ENCODE measurements at places on chromosomes 3 and 15. TPM values are rescaled to one million over a fixed set of nuclear protein-coding genes. Genes with fewer than 3 reads are reported as not detected.

The LRRC31 gene
- total RNA-seq = 0.04 TPM

The LTF gene
- not detected for total RNA-seq

DNA sequence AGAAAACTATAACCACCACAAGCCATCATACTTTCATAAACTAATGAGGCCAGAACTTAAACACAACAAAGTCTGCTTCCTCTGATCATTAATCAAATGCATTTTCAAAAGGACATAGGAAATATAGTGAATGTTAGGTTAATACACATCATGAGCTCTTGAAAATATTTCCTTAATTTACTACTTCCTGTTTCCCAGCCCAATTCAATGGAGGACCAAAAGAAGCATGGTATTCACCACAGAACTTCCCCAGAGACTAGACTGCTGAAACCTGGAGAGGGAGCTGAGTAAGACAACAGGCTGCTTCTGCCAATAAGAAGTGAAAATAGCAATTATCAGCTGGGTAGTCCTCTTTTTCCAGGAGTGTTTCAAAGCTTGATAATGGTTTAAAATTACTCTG, 250.3 kb downstream of the ULK4 start:
- DNase-seq = no peak

DNA sequence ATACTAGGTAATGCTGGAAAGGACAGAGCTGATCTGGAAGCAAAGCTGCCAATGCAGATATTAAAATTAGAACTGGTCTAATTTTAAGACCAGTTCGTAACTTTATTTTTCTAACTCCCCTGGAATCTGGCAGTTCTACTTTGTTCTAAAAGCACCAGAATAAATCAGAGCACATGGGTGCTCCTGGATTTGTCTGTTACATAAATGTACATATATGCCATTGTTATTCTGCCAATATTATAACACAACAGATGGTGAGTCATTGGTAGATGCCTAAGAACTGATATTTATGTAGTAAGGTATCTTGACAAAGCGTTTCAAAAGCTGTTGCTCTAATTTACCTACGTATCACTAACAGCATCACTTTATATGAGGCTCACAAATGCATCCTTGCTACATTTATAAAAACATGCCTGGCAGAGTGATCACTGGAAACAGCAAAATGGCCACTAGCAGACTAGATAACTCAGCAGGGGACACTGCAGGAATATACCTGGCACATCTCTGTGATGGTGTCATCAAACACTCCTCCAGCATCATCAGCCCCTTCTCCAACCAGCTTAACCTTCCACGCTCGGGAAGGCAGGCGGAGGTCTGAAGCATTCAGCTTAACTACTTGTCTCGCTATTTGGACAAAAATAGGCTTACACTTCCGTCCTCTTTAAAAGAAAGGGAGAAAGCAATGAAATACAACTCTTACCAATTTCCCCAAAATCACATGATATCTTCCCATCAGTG, 26.2 kb downstream of the FBXL22 start:
- no peak for DNase-seq

- no peak for DNase-seq
Measured at GRCh38 chr3:157152930-157153329, 7.0 kb downstream of the CCNL1 start.

GRCh38 chr15:49888323-49888693, 230.7 kb downstream of the ATP8B4 start:
- DNase-seq = no peak

DNA sequence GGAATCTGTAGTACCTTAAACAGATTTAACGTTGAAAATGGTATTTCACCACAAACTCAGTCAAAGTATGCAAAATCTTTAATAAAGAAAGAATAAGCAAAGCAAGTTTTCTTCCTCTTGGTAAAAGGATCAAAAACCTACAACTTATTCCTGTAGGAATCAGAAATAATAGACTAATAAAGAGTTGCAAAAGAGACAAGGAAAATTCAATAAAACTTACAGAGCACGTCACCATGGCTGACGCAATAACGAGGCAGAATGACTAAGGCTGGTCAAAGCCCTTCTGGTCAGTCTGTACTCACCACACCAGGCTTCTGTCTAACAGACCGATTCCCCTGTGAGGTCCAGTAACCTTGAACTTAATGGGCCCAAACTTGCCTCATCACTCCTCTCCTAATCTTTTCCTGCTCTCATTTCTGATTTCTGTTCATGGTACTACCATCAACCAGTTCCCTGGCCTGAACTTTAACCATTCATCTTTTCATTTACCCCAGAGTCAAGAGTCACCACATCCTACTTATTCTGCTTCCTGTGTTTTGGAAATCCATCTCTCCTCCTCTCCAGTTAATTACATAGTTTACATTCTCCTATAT, 5.0 kb downstream of the MASP1 start:
- DNase-seq = peak; percentile 29
